ENCODE measurements at places on chromosomes 7 and 10.

GRCh38 chr7:25180592-25180923 is 47.7 kb downstream of the NPVF start:
- no peak for DNase-seq

GRCh38 chr10:132624847-132625471 is 87.4 kb downstream of the INPP5A start:
- no peak for DNase-seq

- DNase-seq = no peak
These were observed 61.6 kb downstream of the MTURN start for GRCh38 chr7:30196408-30196807.

GRCh38 chr7:102244601-102245000 is 42.1 kb upstream of the SH2B2 start:
- no peak for DNase-seq

- no peak for DNase-seq
These were observed 49.4 kb upstream of the CTBP2 start for GRCh38 chr10:125209591-125210355.

DNA sequence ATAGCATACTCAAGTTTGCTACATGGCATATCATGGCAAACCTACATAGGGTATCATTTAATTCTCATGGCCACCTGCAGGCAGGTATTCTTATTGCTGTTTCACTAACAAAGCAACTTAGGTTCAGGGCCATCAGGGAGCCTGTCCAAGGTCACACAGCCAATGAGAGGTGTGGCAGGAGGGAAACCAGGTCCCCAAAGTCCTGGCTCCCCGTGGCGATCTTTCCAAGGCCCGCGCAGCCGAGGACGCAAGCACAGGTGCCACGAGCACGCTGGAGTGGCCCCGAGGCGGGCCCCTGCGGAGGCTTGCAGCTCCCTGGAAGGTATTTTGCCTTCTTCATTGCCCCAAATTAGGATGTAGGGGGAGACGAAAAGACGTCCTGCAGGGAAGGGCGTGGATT is 20.8 kb downstream of the PRKAG2 start:
- no peak for DNase-seq

DNA sequence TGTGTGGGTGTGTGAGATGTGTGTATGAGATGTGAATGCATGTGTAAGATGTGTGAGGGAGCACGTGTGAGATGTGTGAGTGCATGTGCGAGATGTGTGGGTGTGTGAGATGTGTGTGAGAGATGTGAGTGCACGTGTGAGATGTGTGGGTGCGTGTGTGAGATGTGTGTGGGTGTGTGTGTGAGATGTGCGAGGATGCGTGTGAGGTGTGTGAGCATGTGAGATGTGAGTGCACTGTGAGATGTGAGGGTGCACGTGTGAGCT is 31.0 kb downstream of the PPIF start:
- no peak for DNase-seq

DNA sequence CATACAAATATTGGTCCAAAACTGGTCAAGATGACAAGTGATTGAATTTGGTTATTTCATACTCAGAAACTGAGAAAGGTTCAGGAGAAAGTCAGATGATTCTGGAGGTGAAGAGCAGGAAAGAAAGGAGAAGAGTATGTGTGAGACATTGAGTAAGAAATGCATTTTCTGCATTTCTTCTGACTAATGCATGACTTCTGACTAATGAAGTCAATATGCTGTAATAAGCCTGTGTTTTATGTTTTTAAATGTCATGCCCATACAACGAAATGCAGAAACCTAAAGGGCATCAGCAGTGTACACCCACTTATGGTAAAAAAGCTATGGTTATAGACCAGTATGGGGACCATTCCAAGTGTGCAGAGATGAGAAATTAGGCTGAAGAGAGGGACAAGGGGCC is 1227.8 kb upstream of the SORCS1 start:
- no peak for DNase-seq

- DNase-seq = peak; percentile 15
These were observed 59.3 kb upstream of the EXOC6 start for GRCh38 chr10:92789067-92789466.
